ENCODE measurements at places on chromosomes 1 and 21.

GRCh38 chr1:168504064-168504837 is 39.5 kb downstream of the XCL2 start:
- no peak for DNase-seq

GRCh38 chr1:41158147-41158875 is 83.8 kb downstream of the SCMH1 start:
- DNase-seq = no peak

GRCh38 chr1:97577613-97578012 is 343.2 kb downstream of the DPYD start:
- DNase-seq = no peak

DNA sequence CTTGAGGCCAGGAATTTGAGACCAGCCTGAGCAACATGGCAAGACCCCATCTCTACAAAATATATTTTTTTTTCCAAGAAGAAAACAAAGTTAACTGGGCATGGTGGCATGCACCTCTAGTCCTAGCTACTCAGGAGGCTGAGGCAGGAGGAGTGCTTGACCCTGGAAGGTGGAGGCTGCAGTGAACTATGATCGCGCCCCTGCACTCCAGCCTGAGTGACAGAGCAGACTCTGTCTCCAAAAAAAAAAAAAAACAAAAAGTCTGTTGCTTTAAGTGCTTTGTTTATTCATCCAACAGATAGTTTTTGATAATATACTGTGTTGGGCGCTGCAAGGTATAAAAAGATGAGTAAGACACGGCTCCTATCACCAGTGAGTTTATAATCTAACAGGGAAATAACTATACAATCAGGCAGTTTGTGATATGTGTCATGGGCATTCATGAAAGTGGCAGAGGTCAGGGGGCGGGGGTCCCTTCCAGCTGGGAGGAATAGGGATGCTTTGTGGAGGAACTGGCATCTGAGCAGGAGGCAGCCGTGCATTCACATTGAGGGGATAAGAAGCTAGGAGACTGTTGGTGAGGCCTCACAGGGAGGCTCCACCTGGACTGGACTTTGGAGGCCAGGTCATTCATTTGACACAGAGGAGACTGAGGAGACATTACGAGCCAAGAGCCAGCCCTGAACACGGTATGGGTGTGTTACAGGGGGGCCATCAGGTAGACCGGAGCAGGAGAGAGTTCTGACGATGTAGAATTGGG is 67.3 kb upstream of the ERRFI1 start:
- no peak for DNase-seq

GRCh38 chr1:40532844-40533424 is 1.5 kb downstream of the ZNF684 start:
- peak; percentile 15 for DNase-seq

GRCh38 chr21:16837321-16837720 is 675.5 kb upstream of the CXADR start:
- DNase-seq = peak; percentile 29

- no peak for DNase-seq
These were observed 14.5 kb downstream of the OLFML3 start for GRCh38 chr1:113993766-113994165.

- DNase-seq = no peak
These were observed 7.6 kb downstream of the EPHX4 start for GRCh38 chr1:92037400-92037799.

- DNase-seq = peak; percentile 75
These were observed 675 bp downstream of the IFNAR1 start for GRCh38 chr21:33325222-33326067.

GRCh38 chr1:111202366-111202706 is 1.9 kb upstream of the DENND2D start:
- DNase-seq = no peak

- DNase-seq = no peak
These were observed 12.0 kb upstream of the RHOU start for GRCh38 chr1:228723287-228723686.

DNA sequence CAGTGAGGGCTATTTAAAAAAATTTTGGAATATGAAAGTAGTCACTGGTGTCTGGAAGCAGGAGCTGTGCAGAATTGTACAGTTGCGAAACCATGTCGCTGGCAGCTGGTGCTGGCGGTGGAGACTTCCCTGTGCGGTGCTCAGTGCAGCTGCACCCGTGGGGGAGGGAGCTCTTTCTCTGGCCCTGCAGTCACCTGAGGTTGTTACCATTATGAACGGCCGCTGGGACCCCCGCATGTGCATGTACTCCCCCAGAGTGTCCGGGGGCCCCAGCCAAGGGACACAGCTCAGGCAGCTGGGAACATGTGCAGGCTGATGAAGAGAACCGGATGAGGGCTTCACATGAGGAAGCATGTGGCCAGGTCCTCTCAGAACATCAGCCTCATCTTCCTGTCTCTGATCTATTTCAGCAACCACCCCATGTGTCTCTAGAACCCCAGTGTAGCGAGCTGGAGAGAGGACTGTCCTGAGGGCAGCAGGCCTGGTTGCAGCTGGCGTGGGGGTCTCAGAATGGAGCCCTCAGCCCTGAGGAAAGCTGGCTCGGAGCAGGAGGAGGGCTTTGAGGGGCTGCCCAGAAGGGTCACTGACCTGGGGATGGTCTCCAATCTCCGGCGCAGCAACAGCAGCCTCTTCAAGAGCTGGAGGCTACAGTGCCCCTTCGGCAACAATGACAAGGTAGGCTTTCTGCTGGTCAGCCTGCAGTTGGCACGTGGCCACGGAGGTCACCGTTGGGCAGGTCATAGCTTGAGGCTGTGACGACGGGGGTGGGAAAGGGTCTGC is at the start of gene TRPM2:
Gene TRPM2 (plus strand): TSS at position 431 of the 780 bp plus-strand sequence. CDS start 80 bp downstream, at position 511.
- no peak for DNase-seq

DNA sequence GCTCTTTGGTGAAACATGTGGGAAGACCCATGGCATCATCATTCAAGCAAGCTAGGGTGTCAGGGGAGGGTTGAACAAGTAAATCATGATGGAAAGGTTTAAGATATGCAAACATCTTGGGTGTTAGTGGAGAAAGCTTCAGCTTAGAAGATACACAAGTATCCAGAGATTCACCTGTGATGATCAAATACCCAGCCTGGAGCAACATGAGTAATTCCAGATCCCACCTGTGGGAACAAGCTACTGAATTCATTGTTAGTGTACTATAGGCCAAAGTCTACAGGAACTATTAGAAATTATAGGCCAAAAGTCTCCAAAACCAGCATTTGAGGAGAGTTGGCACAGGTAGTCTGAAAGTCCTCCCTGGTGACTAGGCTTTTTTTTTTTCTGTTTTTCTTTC is 499.9 kb downstream of the NUF2 start:
- DNase-seq = no peak

GRCh38 chr1:10308001-10308400 is 90.9 kb upstream of the PGD start:
- DNase-seq = no peak

GRCh38 chr1:75643460-75643859 is 32.5 kb upstream of the SLC44A5 start:
- no peak for DNase-seq

DNA sequence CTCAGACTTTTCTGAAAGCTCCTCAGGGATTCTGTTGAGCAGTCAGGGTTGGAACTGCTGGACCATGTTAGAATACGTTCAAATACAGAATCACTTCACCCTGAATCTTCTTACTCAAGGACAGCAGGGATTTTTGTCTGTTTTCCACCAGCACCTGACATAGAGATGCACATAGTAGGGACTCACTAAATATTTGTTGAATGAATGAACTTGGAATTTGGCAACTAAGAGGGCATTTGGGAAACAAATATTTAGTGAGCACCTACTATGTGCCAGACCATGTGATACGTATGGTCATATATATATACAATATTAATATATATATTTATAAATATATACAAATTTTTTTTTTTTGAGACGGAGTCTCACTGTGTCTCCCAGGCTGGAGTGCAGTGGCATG is 4.6 kb upstream of the FBXO42 start:
- DNase-seq = no peak

DNA sequence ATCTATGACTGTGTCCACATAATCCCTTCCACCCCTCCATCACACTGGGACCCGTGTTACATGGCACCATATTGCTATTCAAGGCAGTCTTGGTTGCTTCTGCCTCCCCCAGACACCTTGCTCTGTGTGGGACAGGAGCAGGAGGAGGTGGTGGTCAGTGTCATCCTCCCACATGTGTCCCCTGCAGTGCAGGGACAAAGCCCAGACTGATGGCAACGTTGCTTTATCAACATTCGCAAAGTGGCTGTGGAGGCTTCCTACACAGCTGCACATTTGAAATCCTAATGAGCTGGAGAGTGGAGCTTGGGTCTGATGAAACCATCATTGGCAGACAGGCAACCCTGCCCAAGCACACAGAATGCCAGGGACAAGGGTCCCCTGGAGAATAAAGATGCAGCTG is 26.2 kb downstream of the TRIM67 start:
- no peak for DNase-seq

GRCh38 chr1:12159816-12160215 is 7.0 kb upstream of the TNFRSF1B start:
- no peak for DNase-seq

GRCh38 chr1:183255073-183255472 is 69.0 kb downstream of the LAMC2 start:
- DNase-seq = no peak

DNA sequence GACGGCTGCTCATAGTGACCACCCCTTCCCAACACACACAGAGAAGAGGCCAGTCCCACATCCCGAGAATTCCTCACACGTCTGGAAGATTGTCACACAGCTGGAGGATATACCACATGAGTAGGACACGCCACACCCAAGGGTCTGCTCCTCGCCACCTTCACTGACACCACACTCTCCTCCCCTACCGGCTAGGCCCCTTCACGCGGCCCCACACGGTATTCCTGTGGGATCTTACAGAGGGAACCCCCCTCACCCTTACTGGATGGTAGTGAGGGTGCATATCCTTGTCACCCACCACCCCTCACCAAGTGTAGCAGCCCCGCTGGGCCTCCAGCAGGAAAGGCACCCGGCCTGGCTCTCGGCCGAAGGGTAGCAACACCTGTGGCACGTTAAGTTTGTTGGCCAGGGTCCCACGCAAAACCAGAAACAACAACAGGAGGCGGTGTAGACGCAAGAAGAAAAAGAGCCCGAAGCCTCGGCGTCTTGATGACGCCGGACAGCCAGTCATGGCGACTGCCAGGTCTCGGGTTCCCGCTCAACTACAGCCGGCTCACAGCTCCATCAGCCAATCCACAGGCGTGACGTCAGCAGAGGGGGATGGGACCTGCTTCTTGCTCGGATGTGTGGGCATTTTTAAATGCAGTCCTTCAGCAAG is at the start of gene NUP210L:
Gene NUP210L (minus strand): TSS at position 540 of the 658 bp plus-strand sequence.
- DNase-seq = no peak
